ENCODE measurements at places on chromosomes 12 and 14.

GRCh38 chr12:34601689-34602088, 579.4 kb downstream of the ALG10 start:
- no peak for DNase-seq

- no peak for DNase-seq
Measured at GRCh38 chr12:19465711-19466110, 26.4 kb downstream of the AEBP2 start.

DNA sequence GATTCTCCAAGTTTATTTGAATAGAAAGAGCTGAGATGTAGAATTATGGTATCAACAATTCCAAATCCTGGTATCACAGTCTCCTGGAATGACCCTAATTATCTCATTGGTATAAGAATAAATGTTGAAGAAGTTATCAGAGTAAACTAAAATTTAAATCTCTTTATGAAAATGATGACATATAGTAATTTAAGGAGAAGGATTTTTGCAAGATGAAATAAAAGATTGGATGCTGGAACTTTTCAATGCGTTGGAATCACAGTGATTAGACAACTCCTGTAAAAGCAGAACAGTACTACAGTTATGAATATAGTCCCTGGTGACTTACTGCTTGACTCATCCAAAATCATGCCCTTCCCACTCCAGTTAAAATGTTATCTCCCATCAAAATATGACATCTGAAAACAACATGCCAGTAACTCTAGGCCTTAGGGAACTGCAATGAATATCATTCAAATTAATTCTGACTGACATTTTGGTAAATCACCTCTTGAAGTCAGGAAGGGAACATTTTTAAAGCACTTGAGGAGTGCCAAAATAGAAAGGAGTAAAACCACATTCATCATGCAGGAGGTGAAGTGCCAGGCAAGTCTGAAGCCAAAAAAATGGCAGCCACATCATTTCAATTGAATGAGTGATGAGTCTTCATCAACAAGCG, 197.8 kb upstream of the PRKD1 start:
- DNase-seq = no peak

- no peak for DNase-seq
Measured at GRCh38 chr12:75437564-75437963, 43.0 kb upstream of the GLIPR1 start.

DNA sequence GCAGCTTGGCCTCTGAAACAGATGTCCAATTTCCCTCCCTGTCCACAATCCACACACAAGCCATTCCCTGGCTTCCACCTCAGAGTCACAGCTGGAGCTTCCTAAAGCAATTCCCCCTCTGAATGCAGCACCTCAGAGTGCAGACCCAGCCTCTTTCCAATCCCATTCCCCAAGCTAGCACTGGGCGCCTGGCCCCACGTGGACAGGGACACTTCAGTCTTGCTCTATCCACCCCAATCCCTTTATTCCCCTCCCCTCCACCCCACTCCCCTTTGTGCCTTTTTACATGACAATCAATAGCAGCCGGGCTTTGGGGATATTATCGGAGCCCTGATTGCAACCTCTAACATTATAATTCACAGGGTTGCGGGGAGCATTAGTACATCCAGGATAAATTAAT, 292.6 kb downstream of the TTC8 start:
- DNase-seq = no peak

- DNase-seq = no peak
Measured at GRCh38 chr12:56373515-56373914, 10.9 kb upstream of the APOF start.

- DNase-seq = no peak
Measured at GRCh38 chr14:69034612-69035262, 55.6 kb upstream of the ACTN1 start.

DNA sequence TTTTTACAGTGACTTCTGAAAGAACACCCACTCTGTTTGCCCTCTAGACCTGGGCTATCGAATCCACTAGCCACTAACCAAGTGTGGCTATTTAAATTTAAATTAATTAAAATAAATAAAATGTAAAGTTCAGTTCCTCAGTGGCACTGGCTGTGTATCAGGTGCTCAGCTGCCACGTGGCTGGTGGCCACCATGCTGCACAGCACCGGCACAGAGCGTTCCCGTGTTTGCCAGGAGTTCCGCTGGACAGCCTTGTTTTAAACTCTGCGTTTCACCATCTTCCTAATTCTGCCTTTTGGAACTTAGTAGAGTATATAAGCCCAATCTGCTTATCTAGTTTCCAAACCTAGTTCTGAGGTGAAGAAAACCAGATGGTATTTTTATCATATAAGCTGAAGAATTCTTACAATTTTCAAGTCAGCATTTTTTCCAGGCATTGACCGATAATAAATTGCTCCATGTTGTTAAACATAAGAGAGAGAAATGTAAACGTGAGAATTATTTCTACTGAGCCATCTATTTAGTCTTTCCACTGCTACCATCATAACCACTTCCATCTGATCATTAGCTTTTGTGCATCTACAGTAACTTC, 339.0 kb downstream of the CACNA1C start:
- DNase-seq = no peak

All from left forelimb (tissue), 1 donor.